ENCODE measurements at places on chromosomes 5 and 9.

DNA sequence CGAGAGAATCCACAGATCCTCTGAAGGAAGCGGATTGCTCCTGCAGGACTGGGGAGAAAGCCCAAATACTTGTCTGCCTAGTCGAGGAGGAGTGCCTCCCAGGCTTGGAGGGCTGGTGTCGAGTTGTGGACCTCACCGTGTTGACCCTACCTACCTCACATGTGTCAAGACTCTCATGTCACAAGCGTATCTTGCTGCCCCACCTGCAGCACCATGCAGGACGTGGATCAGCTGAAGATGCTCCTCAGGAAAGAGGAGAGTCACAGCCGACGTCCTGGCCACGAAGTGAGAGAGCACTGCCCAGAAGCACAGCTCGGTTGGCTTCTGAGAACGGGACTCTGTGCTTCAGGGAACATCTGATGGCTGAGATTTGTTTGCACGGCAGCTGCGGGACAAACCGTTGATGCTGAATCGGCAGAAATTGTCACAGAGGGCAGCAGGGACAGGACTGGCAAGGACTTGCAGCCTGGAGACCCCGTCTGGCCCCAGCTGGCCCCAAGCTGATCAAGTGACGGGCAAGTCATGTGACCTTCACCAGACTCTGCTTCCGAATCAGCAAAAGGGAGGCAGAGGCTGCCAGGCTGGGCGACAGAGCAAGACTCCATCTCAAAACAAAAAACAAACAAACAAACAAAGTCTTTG lies 119.1 kb upstream of the ITGA1 start:
- DNase-seq = no peak

- DNase-seq = no peak
Observed at GRCh38 chr9:3972687-3973086, 327.2 kb downstream of the GLIS3 start.

DNA sequence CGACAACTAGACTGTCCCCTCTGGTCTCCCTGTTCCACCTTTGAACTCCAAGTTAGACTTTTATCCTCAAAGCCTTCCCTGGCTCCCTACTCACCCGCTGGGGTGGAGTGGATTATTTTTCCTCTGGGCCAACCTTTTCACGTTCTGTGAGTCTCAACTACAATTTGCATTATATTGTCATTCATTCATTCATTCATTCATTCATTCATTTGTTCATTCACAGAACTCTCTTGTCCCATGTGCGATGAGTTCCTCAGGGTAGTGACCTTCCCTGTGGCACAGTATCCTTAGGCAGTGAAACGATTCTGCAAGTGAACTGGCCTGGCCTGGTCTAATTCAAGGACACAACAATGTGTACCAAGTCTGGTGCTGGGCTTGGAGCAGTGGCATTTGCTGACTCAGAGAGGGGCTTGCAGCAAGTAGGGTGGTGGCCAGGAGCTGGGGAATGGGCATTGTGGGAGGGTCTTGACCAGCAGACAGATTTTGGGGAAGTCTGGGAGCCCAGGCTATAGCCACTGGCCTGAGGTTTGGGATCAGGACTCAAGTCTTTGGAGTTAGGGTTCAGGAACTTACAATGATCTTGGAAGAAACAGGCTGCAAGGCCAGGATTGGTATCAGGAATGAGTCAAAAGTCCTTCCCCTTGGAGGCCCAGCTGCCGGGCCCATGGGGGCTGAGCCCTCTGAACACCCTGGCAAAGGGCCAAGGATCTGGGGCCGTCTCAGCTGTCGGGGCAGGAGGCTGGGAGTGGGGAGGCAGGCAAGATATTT lies 37.2 kb upstream of the COL15A1 start:
- DNase-seq = no peak

- DNase-seq = no peak
Observed at GRCh38 chr5:135214897-135215616, 181.0 kb upstream of the PITX1 start.

- no peak for DNase-seq
Observed at GRCh38 chr5:153584126-153584959, 93.9 kb downstream of the GRIA1 start.

- no peak for DNase-seq
Observed at GRCh38 chr5:133916479-133916878, 51.9 kb downstream of the C5orf15 start.

DNA sequence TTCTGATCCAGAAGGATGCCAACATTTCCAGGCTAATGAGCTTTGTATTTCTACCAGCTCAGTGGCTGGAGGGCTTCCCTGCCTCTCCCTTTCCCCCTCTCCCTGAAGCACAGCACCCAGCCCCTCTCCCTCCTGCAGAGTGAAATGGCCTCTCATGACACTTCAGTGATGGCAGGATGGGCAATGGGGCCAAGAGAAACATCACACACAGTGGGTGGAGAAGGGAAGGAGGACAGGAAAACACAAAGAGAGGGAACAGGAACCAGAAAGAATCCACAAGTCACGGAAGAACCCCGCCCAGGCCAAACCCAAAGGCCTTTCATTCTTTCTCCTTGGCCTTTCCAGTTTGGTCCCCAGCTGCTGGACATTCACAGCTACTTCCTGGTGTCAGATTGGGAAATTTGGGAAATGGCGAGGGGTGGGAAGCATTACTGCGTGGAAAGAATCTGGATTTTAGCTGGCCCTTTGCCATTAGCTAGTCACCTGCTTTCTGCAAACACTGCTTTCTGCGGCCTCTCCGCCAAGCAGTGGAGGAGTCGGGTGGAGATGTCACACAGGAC lies 82.6 kb downstream of the GLDC start:
- no peak for DNase-seq

DNA sequence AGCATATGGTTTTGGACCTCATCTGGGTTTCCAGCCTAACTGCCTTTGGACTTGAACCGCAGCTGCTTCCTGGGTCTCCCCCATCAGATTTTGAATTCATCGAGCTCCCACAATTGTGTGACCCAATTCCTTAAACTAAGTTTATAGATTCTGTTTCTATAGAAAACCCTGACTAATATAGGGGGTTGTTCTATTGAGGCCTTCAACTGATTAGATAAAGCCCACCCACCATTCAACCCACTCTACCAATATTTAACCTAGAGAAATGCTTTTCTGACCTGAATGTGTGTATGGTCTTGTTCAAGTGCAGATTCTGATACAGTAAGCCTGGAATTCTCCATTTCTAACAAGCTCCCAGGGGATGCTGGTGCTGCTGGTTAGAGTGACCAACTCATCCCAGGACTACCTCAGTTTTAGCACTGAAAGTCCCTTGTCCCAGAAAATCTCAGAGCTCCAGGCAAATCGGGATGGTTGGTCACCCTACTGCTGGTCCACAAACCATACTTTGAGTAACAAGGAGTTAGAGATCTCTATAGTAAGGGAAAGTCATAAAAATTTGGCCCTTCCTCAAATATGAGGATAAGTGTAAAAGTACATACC lies 31.7 kb upstream of the GNE start:
- no peak for DNase-seq

- no peak for DNase-seq
Observed at GRCh38 chr5:37757980-37758582, 81.8 kb downstream of the GDNF start.

DNA sequence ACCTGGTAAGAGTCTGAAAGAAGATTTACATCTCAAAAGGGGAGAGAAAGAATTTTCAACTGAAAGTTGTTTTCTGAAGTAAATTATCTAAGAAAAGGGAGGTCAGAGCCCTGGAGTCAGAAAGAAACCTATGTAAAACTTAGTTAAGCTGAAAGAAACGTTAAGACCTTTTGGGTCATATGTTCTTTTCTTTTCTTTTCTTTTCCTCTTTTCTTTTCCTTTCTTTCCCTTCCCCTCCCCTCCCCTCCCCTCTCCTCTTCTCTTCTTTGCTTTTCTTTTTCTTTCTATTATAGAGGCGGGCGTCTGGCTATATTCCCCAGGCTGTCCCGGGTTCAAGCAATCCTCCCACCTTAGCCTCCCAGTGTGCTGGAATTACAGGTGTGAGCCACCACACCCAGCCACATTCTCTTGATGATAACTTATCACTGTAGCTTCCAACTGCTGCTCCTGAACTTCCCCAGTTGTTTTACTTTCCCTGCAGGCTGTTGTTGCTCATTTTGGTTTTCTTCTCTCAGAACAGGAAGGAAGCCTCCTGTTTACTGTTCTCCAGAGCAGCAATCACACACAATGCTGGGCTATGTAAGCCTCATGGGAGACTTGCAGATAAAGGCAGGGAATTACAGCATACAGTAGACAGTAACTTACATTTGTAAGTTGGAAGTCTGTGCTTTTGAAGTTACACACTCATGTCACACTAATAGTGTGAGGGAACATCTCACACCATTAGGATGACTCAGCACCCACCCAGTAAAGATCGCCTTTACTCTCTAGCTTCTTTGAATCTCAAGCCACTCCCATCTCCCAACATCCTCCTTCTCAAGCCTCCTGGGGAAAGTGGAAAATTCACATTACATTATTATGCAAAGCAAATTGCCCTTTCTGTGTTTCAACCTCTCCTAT lies 2216.6 kb upstream of the WWC1 start:
- no peak for DNase-seq

DNA sequence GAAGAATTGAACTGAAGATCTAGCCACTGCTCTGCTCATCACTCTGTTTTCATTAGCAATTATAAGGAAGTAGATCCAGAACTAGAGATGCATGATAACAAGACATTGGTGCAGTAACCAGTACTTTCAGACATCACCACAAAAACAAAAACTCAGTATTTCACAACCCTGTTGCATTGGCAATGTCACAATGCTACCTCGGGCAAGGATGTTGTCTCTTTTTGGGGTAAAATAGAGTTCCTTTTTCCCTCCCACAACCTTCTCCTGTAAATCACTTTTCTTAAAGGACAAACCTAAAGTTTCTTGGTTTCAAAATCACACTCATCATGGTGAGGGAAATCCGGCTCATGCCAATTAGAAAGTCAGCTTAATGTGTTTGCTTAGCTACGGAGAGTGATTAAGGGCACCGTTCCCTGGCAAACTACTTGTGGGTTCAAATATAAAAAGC lies 420.1 kb upstream of the MEF2C start:
- DNase-seq = no peak

All from esophagus squamous epithelium (tissue), 5 donors.